AG09319 (cell line): ENCODE measurements at places on chromosomes 13 and 19.

- no peak for DNase-seq
Measured at GRCh38 chr13:84810781-84811180, 928.5 kb upstream of the SLITRK1 start.

DNA sequence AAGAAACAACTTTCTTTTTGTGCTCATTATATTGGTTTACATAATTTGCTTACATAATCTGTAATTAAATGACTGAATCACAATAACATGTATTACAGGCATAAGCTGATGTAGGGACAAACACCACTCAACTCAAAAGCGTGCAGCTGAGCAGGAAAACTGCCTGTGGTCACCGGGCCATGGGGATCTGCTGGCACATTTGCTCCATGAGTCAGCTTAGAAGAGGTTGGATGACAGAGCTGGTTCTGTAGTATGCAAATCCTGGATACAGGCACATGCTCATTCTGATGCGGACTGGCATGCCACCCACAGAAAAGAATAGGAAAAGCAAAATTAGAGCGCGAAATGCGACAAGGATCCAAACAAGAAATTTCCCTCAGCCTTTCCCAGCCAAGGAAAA, 128.6 kb downstream of the USP12 start:
- peak; percentile 94 for DNase-seq

DNA sequence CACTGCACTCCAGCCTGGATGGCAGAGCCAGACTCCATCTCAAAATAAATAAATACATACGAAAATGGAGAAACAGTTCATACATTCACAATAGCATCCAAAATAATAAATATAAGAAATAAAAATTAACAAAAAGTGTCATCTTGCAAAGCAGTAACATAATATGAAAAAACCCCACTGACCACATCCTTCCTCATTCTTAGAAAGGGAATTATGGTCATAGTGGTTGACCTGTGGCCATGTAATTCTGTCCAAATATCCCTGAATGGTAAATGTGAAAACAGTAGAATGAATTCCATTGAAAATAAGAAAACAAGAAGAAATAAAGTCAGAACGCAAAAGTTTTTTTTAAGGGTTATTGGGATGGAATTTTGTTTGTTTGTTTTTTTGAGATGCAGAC, 7.0 kb upstream of the CDC42EP5 start:
- no peak for DNase-seq

DNA sequence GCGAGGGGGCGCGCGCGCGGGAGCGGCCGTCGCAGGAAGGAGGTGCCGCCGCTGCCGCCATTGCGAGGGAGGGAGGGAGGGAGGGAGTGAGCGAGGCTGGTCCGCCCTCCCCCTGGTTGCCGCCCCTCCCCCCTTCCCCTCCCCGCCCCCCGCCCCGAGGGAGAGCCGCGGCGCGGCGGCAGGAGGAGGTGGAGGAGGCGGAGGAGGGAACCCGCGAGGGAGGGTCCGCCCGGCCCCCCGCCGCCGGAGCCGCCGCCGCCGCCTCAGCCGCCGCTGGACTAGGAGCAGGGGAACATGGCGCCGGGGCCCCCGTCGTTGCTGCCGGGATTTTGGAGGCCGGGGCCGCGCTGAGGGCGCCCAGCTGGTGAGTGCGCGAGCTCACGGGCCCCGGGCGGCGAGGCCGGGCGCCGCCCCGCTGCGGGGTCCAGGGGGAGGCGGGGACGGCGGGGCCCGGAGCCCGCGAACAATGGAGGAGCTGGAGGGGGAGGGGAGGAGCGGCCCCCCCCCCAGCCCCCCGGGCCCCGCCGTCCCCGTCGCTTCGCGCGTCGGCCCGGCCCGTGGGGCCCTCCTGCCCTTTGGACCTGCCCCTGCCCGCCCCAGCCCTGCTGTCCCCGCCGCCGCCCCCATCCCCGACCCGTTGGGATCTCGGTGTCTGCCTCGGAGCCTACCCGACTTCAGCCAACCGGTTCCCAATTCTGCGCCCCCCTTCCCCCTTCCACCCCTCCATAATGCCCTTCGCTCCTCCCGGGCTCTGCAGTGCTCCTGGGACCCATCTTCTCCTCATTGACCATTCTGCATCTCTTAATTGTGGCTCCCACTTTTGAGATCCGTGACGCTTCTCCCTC, at the start of gene ARHGAP35:
TSS of gene ARHGAP35 (plus strand) at position 152 of the 845 bp plus-strand sequence. CDS start 57,679 bp downstream, outside the sequence.
- DNase-seq, result peak; percentile 68
